ENCODE measurements at places on chromosomes 7 and 10. TPM values are rescaled to one million over a fixed set of nuclear protein-coding genes. Genes with fewer than 3 reads are reported as not detected.

DNA sequence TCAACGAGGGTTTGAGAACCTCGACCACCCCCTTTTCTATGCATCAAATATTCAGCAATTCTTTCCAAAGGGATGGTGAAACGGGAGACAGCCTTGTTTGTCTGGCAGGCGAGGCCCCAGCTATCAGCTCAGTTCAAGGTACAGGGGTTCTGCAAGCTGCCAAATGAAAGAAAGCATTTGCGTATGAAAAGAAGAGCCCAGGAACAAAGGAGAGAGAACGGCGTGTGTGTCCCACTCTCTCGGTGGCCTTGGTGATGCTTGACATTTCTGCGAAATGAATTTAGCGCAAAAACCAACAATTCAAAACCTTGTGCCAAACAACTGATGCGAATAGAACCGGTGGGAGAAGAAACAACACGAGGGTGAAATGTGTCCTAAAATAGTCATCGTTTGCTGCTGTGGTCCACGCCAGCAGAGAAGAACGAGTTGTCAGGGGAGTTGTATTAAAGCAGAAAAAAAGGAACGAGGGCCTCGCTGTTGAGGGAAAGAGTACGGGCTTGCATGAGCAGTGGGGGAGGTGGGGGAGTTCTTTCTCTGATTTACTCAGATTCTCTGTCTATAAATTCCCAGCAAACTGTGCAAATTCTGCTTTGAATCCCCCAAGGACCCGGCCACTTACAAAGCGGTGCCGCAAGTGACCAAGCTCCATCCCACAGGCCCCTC is 97.7 kb downstream of the TMEM130 start:
- DNase-seq: no peak

Gene PRR15
- 6.3 TPM for polyA plus RNA-seq

Gene NAT16
- polyA plus RNA-seq: not detected

GRCh38 chr10:121313119-121313875 is 284.9 kb downstream of the FGFR2 start:
- DNase-seq: peak; percentile 1

GRCh38 chr10:95741807-95742467 is 14.0 kb upstream of the ENTPD1 start:
- DNase-seq: peak; percentile 98

DNA sequence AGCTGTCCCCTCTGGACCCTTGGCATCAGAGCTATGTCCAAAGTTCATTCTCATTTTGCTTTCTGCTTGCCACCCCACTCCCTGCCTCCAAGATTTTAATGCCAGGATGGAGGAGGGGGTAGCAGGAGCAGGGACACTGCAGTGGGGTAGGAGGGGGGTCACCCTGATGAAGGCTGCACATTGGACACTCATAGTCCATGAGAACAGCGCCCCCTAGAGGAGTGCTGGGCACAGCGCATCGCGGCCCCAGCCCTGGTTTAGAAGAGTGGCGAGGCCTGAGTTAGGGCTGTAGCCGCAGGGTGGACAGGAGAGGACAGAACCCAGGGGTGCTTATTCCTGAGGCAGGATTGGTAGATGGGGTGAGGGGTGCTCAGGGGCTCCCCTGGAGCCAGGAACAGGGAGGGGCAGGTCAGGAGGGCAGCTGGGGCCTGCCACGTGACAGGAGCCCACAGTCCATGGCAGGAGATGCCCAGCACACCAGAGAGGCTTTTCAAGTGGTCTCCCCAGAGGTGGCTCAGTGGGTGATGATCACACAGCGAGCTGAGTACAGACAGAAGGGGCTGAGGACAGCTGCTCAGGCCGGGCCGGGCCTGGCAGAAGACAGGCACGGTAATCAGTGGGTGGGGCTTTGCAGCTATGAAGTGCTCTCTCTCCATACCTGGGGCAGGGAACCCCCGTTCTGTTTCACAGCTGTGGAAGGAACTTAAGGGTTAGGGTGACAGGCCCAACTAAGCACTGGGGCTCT is 71.4 kb downstream of the NEURL1 start:
- no peak for DNase-seq

Gene MALRD1
- not detected for polyA plus RNA-seq

- no peak for DNase-seq
Observed at GRCh38 chr7:70580161-70580560, 551.8 kb upstream of the GALNT17 start.

Gene GARIN1A
- 0.65 TPM for polyA plus RNA-seq

DNA sequence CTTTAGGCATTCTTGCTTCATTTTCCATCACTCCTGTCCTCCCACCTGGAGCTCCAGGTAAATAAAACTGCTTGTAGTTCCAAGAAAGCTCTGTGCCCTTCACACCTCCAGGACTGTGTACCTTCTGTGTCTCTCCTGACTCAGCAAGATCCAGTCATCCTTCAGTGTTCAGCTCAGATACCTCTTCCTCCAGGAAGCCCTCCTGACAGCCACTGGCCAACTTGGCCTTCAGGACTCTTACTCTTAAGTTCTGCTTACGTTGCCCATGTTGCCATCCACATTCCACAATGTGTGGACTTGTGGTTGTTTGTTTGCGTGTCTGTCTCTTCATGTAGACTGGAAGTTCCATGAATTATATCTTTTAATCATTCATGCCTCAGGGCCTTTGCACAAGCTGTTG is 48.0 kb downstream of the SORCS3 start:
- DNase-seq: no peak

DNA sequence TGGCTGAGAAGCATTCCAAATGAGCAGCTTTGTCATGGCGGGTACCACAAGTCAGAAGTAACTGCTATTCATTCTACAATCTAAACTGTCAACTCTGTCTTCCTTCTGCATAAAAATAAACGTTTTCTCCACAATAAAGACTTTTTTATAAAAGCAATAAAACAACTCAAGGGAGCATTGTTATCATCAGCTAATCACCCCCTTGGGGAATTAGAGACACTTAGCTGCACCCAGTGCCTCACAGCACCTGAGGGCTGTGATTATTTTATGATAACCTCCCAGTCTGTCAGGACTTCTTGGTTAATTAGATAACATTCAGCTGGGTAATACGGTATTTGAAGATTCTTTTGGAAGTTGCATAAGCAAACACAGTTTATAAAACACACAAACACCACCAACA is 155.6 kb downstream of the PPP1R3A start:
- no peak for DNase-seq

Gene MMD2
- not detected for polyA plus RNA-seq

- DNase-seq: no peak
Observed at GRCh38 chr10:1110674-1111119, 54.5 kb downstream of the WDR37 start.

GRCh38 chr7:139695588-139695987 is 82.2 kb downstream of the HIPK2 start:
- no peak for DNase-seq

GRCh38 chr10:24723788-24724380 is at the start of gene ARHGAP21:
Gene ARHGAP21, minus strand, starts transcription at chr10:24723887. Its CDS starts 1,988 bp downstream, at chr10:24721899.
- peak; percentile 73 for DNase-seq

Gene SPDYE11
- not detected for polyA plus RNA-seq

- no peak for DNase-seq
Observed at GRCh38 chr10:128596906-128597305, 470.7 kb upstream of the MKI67 start.

DNA sequence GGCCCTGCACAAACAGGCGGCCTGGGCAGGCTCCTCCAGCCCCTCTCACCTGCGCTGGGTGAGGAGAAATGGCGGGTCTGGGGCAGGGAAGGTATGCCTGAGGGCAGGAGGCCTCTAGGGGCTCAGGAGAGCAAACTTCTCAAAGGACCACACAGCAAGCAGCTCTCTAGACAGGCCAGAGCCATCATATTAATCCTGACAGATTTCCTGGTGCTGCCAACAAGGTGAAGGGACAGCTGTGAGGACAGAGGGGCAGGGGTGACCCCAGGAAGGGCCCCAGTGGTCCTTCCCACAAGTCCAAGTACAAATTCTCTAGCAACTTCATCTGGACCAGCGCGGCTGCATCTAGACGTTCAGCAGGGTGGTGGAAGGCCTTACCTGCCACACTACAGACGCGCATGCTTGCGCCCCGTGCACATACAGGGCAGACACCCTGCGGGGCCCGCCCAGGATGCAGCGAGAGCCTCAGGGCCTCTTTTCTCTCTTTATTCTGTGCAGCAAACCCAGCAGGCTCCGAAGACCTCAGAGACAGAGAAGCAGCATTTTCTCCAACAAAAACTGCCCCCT is 62.1 kb downstream of the ZRANB1 start:
- no peak for DNase-seq

- no peak for DNase-seq
Observed at GRCh38 chr7:128933180-128933891, 4.4 kb upstream of the IRF5 start.
